ENCODE measurements at places on chromosomes 3 and 15.

- DNase-seq, result no peak
Measured at GRCh38 chr3:183626877-183627594, 8.4 kb upstream of the KLHL24 start.

- DNase-seq, result no peak
Measured at GRCh38 chr15:43219929-43220928, 589 bp downstream of the EPB42 start.

DNA sequence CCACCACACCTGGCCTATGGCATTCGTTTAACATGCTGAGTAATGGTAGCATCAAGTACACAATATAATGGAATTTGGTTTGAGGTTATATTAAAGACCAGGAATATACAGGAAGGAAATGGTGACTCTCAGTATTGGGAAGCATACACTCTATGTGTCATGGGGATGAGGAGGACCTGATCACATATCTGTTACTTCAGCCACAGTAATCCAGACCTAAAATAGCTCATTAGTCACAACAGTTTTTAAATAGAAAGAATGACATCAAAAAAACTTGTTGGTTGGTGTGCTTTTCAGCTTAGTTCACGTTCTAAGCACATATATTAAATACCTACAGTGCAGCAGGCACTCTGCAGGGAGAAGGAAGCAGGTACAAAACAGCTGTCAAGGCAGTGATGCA, 52.5 kb upstream of the ATP2C1 start:
- no peak for DNase-seq

DNA sequence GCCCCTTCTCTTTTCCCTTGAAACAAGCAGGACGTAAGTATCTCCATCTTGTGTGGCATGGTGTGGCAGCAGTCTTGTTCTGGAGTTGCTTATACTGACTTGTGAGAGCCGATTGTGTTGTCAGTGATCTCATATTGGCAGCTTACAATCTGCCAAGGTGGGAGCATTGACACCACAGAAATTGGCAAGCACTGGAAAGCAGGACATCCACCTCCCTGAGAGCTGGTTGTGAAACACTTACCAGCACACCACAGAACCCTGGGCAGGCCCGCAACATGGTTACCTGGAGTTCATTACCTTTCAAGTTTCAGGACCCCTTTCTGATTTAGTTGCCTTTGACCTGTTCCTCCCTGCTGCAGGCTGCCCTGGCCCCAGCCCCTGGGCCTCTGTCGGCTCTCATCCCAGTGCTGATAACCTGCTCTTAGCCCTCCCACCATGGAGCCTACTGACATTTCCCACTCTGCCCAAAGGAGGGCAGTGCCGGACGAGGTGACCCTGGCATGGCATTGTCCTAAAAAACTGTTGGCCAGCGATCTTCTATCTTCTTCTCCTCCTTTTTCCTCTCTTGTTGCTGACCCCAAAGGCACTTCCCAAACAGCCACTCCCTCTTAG, 10.6 kb upstream of the ATP2B2 start:
- no peak for DNase-seq

GRCh38 chr3:181274025-181274424, 284.5 kb upstream of the DNAJC19 start:
- no peak for DNase-seq

GRCh38 chr3:11625376-11626083, 18.2 kb downstream of the VGLL4 start:
- DNase-seq, result no peak

DNA sequence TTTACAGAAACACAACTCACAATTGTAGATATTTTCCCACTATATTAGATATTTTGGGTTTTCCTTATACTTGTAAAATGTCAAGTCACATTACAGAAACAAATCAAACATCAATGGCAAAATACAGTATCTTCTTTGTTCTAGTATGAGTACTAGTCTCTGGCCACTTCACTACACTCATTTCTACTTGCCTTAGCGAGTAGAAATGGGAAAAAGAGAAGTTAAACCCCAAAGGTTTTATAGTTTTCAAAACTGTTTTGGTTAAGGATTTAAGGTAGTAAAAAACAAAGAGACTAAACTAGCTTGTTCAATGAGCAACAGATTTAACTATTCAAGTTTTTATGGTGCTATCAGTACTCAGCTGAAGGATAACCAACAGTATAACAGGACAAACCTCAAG, 81.7 kb downstream of the BTD start:
- no peak for DNase-seq

DNA sequence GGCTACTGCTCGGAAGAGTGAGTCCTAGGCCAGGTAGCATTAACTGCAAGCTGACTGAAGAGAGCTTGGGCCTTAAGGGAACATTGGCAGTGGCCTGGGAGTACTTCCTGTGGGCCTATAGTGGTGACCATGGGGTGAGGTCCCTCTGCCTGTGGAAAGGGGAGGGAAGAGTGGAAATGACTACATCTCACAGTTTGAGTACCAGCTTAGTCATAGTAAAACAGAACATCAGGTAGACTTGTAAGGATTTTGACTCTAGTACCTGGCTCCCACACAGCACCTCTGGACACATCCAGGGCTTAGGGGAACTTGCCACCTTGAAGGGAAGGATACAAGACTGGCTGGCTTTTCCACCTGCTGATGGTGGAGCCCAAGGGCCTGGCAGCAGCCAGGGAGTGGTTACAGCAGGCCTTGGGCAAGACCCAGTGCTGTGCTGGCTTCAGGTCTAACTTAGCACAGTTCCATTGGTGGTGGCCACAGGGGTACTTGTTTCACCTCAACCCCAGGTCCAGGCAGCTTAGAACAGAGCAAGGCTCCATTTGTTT, 147.8 kb downstream of the SLC9A9 start:
- DNase-seq, result no peak

DNA sequence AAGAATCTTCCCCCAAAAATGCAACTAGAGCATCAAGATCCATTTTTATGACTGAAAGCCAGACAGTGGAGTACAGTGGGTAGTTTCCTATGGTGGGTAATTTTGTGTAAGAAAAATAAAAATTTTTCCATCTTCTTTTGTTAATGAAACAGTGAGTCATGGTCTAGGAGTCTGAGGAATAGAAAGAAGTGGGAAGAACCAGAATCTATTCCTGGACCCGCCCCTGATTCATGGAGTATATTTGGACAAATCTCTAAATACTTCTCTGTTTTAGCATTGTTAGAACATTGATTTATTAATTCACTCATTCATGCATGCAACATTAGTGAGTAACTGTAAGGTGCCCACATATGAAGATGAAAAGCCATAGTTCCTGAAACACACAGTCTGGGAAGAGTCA, 304.5 kb upstream of the GPR149 start:
- no peak for DNase-seq

- no peak for DNase-seq
Measured at GRCh38 chr15:59587085-59587826, 24.3 kb upstream of the GCNT3 start.

GRCh38 chr15:44458429-44458828, 31.0 kb downstream of the CTDSPL2 start:
- DNase-seq, result no peak

DNA sequence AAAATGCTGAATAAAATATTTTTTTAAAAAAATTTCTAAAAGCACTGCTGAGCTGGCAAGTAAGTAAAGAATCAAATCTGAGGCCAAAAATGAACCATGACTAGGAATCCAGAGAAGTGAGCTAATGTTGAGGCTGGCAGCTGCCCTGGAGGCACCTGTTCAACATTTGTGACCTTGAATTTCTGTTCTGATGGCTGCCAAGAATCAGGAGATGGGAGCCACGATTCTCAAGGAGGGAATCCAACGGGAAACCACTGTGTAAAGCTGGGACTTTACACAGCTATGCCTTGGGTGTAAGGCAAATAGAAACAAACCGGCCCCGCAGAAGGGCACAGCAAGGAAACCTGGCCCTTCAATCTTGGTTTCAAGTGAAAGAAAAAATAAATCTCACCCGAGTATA, 22.7 kb downstream of the HEG1 start:
- DNase-seq, result no peak

- DNase-seq, result no peak
Measured at GRCh38 chr3:167983583-167983982, 112.1 kb downstream of the GOLIM4 start.

DNA sequence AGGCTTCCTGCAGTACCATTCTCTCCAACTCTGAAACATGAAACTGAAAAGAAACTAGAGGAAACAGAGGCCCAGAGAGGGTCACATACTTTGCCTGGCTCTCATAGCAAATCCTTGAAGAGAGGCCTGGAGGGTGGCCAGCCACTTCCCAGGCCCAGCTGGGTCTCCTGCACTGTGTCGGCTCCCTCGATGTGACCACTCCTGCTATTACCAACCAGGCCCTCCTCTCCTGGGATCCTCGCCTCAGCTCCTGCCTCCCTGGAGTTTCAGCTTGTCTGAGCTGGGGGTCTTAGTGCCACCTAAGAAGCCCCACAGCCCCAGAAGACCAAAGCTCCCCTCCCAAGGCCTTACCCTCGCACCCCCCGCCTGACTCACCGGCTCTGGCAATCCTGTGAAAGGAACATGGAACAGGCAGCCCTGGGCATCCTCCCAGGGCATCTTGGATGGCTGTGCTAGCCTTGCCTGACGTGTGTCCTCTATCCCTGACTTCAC, 4.6 kb downstream of the LOXL1 start:
- no peak for DNase-seq

- no peak for DNase-seq
Measured at GRCh38 chr3:177816667-177817208, 619.5 kb upstream of the TBL1XR1 start.

GRCh38 chr3:69716119-69716518, 23.1 kb upstream of the MITF start:
- DNase-seq, result no peak

DNA sequence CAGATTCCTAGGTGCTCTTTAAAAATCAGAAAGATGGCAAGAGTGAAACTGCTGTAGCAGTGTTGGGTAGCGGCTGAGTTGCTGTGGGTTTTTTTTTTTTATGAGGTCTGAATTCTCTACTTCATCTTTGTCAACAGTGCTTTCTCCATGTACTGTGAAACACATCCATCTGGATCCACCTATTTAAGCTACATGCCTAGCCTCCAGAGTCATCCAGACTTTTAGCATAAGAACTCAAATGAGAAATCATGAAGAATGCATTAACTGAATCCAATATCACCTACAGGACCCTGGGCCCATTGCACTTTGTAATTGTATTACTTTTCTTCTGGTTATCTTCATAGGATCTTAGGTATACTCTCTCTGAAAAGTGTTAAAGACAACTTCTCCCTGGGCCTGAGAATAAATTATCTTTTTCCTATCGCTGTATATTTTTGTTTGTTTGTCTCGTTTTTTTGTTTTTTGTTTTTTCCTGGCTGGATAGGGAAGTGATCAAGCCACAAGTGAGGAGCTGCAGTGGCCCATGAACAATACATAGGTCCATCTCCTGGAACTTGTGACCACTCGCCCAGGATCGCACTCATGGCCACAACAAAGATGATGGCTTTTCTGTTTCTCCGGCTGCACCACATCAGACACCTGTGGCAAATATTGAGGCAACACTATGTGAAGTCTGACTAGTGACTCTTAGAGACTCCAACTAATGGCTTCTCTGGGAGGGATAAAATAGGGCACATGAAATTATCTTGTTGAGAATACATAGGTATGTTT, 609.9 kb upstream of the AGTR1 start:
- no peak for DNase-seq

DNA sequence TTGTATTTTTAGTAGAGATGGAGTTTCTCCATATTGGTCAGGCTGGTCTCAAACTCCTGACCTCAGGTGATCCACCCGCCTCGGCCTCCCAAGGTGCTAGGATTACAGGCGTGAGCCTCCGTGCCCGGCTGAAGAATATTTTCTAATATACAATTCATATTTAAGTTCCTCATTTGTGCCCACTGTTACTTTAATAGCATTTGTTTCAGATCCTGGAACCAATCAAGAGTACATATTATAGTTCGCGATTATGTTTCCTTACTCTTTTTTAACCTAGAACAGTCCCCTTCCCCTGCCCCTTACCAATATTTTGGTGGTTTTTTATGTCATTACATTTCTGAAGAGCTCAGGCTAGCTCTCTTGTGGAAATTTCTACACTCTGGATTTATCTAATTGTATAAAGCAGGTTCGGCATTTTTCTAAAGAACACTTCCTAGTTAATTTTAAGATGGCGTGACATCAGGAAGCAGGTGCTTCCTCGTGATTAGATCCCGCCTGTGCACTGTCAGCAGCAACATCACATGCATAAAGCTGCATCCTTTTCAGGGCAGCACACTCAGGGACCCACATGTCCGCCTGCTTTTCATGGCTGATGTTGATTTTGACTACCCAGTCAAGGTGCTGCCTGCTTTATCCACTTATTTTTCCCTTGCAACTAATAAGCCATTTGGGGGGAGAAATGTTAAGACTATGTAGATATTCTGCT, 88.7 kb upstream of the EPHB3 start:
- no peak for DNase-seq

DNA sequence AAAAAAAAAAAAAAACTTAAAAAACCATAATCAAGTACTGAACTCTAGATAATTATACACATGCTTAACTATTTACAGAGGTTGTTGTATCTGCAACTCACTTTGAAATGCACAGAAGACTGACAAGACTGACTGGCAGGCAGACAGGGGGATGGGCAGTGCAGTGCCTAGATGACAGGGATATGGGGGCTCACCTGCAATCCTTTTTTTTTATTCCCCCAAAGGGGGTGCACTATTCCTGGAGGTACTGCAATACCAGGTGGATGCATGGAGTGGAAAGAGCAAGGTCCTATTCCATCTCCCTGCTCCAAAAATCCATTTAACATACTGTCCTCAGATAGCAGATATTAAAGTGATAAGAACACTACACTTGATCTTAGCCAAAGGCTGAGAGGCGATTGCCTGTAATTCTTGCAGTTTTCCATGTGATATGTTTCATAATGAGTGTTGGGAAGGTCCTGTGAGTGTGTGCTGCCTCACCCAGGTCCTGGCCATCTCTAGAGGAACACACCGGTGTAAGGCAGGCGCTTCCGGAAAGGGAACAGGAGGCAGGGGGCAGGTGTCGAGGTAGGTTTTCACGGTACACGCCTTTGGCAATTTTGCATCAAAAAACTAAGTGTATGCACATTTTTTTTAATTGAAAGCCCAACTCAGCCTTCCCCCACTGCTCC, 22.7 kb downstream of the SEC61A1 start:
- DNase-seq, result no peak

- DNase-seq, result no peak
Measured at GRCh38 chr3:182925330-182925943, 54.9 kb downstream of the DCUN1D1 start.

GRCh38 chr15:80379693-80380092, 24.5 kb upstream of the ARNT2 start:
- no peak for DNase-seq

DNA sequence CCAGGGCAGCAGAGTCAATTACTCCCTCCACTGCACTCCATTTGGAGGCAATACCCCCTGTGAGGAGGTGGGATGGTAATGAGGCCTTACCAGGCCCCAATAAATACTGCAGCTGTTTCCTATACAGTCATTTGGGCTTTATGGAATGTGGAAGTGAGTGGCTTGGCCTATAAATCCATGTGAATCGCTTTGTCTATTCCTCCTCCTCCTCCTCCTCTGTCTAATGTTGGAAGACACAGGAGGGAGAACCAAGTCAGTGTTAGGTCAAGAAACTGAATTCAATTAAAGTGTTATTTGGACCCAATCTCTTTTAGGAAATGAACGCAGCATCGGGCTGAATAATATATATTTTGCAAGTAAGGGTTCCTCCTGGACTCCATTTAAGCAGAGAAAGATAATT, 17.3 kb upstream of the SRGAP3 start:
- no peak for DNase-seq
